Stimulated activated CD4-positive, alpha-beta T cell treated with anti-CD3 and anti-CD28 coated beads, Interleukin-4, amount 100 ng/mL, for 1 hour (primary cell): ENCODE measurements at places on chromosomes 12 and 14.

GRCh38 chr12:108455706-108456105, 59.4 kb upstream of the FICD start:
- no peak for DNase-seq

DNA sequence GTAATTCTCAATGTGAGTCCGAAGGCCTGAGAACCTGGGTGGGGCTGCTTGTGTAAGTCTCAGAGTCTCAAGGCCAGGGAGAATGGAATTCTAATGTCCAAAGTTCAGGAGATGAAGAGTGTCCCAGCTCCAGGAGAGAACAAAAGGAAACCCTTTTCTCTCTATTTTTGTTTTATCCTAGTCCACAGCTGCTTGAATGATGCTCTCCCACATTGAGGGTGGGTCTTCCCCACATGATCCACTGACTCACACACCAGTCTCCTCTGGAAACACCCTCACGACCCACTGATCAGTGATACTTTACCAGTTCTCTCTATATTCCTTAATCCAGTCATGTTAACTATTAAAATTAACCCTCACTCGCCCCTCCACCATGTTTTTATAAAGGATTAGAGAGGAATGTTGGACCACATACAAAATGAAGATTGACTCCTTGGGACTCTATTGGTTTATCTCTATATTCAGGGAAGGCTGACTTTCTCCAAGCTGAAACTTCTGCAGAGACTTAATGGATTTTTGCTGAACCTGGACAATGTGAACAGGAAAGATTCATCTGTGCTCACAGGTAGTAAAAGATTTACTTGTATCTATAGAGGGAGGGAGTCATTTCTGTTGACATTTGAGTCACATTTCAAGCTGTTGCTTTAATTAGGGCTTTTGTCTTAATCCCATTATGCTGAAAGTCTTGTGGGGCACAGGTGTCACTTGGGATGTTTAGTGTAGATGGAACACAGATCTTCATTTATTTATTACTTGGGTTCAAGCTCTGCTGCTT, 1061.0 kb upstream of the TMEM132C start:
- no peak for DNase-seq

GRCh38 chr14:37083599-37083998, 88.8 kb downstream of the SLC25A21 start:
- DNase-seq: no peak

GRCh38 chr12:110074089-110074488, 25.8 kb upstream of the C12orf76 start:
- no peak for DNase-seq

- no peak for DNase-seq
Observed at GRCh38 chr12:4203772-4204376, 69.7 kb upstream of the CCND2 start.

GRCh38 chr12:54750-55535, 11.6 kb upstream of the IQSEC3 start:
- DNase-seq: no peak

DNA sequence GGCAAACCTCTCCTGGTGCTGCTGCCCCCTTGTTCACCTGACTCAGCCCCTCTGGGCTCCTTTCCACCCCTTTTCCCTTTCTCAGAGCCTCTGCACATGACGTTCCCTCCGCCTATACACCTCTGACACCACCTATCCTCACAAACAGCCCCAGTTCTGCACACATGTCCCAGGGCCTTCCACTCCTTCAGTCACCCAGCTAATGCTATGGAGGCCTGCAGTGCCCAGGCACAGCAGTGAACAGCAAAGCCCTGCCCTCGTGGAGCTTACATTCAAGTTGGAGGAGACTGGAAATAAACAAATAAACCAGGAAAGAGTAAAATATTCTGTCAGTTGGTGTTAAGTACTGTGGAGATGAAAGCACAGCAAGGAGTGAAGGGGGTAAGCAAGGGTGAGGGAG, 38.5 kb upstream of the MDM1 start:
- no peak for DNase-seq

DNA sequence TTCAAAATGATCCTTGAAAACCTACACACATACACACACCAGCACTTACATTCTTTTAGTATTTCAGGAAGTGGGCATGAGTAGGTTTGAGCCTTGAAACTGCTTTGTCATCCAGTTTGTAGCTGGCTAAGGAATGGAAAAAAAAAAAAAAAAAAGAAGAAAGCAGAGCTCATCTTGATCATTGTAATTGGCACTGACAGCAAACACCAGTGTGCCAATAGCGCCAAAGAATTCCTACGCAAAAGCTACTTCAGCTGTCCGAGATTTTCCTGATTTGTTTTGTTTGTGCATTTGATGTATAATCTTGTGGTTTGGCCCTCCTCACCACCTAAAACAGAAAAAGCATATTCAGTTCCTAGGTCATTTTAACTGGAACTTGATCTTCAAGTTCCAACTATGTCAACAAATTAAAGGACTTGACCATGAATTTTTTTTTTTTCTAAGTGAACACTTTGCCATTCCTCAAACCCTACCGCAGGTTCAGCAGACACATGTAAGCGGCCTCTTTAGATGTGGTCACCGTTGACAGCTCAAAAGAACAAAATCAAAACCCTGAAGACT, 57.3 kb downstream of the FLRT2 start:
- no peak for DNase-seq

GRCh38 chr14:70702161-70702560, 60.4 kb downstream of the TTC9 start:
- no peak for DNase-seq

- DNase-seq: no peak
Observed at GRCh38 chr12:57550641-57551549, 1.1 kb downstream of the KIF5A start.

- no peak for DNase-seq
Observed at GRCh38 chr12:131903270-131904255, 9.1 kb downstream of the ULK1 start.

DNA sequence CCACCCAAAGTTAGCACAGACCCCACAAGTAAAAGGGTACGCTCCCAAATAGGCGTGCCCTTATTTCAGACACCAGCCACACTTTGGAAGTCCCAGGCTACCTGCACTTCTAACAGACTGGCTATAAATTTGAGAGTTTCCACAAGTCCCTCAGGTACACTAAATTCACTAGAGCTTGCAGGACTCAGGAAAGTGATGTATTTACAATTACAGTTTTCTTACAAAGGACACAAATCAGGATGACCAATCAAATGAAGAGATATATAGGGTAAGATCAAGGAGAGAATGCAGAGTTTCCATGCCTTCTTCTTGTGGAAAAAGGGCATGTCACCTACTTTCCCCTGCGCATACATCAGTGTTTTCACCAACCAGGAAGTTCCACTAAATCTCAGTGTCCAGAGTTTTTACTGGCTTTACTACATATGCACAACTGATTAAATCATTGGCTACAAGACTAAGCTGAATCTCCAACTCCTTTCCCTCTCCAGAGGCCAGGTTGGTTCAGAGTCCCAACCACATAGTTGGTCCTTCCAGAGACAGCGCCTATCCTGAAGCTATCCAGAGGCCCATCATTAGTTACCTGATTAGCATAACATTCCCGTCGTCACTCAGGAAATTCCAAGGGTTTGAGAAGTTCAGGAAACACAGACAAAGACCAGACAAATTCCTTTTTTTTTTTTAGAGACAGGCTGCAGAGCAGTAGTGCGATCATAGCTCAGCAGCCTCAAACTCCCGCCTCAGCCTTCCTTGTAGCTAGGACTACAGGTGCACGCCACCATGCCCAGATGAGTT, 84.2 kb downstream of the DENND5B start:
- DNase-seq: no peak

DNA sequence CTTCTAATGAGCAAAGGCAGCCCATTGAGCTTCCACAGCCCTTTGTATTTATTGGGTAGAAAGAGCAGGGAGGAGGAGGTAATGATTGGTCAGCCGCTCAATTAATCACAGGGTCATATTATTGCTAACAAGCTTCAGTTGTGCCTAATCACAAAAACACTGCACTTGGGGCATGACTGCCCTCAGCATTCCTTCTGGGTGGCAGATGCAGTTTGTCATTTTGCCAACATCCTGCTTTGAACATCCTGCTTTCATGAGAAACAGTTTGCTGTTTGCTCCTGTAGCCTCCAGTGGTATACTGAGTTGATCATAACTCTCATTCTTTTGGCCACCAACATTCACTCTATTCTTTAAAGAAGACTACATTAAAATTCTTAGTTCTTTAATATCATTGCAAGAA, 462.9 kb upstream of the MIS18BP1 start:
- no peak for DNase-seq

DNA sequence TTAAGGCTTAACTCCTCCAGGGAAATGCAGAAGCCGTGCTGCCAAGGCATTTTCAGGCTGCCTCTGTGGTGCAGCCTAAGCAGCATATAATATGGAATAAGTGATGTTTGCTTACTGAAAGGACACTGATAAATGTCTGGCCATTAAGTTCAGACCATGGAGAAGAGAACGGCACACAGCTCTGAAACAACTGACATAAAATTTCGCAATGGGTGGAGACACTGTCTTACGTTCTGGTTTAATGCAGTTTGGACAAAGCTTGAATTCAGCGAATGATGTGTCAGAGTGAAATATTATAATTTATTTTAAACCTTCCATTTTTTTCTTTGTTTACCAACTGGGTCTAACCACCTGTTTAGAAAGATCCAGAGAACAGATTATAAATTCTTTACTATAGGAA, 27.2 kb upstream of the NRXN3 start:
- no peak for DNase-seq

GRCh38 chr12:11578461-11578993, 70.9 kb upstream of the ETV6 start:
- DNase-seq: no peak

- peak; percentile 81 for DNase-seq
Observed at GRCh38 chr12:53299454-53300180, at the start of gene MYG1. Gene MYG1 (plus strand): TSS chr12:53299695. CDS start chr12:53299738, 43 bp downstream.

DNA sequence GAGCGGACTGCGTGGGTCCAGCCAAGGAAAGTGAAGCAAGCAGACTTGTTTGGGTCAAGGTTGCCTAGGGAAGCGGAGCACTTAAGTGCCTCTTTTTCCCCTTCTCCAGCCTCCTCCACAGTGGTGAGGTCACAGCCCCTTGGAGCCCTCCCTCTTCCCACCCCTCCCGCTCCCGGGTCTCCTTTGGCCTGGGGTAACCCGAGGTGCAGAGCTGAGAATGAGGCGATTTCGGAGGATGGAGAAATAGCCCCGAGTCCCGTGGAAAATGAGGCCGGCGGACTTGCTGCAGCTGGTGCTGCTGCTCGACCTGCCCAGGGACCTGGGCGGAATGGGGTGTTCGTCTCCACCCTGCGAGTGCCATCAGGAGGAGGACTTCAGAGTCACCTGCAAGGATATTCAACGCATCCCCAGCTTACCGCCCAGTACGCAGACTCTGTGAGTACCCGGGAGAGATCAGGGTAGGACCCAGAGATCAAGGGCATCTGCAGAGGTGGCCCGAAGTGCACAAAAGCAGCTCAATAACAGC, at the start of gene TSHR:
Gene TSHR (plus strand): TSS at position 206 of the 526 bp plus-strand sequence. CDS start 60 bp downstream, at position 266.
- DNase-seq: no peak

DNA sequence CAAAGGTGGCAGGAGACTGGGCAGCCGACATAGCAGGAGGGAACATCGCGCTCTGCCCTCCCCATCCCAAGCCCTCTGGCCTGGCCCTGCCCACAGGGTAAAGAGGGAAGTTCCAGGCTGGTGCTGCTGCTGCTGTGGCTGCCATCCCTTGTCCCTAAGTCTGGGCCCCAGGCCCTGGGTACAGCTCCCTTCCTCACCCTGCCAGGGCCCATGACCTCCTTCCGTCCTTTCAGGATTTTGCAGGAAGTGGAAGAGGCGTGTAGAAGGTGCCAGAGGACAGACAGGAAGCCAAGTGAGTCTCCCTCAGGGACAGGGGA, 14.7 kb upstream of the NCOR2 start:
- no peak for DNase-seq

- DNase-seq: no peak
Observed at GRCh38 chr14:51807356-51807755, 53.1 kb upstream of the GNG2 start.

DNA sequence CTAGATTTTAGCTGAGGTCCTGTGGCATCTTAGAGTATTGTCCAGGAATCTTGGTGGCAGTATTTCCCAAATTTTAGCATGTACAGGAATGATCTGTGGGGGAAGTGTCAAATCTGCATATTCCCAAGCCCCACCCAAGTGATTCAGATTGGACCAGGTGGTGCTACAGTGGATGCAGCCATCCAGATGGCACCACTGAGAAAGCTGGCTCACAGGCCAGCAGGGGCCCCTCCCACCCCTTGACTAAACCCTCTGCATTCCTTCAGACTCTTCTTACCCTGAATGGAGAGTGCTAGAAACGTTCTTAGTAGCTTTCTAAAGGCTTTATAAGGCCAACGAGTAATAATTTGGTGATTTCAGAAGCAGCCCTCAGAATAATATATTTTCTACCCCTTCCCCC, 255.2 kb downstream of the NRXN3 start:
- DNase-seq: no peak

DNA sequence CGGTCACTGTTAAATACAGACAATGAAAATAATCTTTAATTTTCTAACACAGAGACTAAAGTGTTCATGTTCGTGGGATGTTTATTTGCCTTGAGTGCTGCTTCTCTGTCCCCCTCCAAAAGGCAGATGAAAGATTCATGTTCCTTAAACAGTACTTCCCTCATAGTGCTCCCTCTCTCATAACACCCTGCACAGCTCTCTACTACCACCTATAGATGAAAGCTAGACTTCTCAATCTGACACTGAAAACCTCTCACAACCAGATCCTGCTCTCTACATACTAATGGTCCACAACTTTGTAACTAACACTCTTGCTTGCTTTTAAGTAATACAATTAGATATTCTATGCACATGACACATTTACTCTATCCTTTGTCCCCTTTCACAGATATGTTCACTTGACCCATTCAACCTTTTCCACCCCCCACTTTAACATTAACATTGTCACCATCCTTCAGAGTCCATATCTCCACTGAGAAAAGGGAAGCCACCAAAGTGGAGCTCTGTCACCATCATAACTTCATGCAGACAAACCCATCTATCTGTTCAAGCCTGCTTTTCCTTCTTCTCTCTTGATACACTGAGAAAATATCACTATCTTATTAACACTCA, 266.4 kb upstream of the USP15 start:
- DNase-seq: no peak

GRCh38 chr12:55693323-55694187, 14.1 kb downstream of the ITGA7 start:
- DNase-seq: no peak

DNA sequence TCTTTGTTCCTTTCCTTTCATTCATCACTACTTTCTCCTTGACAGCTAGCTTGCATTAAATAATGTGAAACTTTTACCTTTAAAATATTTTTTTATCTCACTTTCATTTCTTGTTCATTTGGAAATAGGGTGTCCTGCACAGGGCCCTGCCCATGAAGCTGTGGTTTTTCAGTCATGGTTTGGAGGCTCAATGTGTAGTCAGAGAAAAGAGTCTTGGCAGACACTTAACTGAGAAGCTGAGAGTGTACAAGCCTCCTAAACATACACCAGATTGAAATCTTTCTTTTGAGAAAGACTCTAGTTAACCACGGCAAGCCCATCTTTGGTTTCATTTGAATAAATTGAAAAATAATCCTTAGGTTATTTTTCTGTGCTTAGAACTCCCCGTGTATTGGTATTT, 74.2 kb downstream of the KICS2 start:
- DNase-seq: no peak
